Stimulated activated CD4-positive, alpha-beta T cell treated with anti-CD3 and anti-CD28 coated beads, Interleukin-12 subunit alpha, Interleukin-12 subunit beta, amount 100 ng/mL, for 48 hours (primary cell): ENCODE measurements at places on chromosomes 6 and 20.

DNA sequence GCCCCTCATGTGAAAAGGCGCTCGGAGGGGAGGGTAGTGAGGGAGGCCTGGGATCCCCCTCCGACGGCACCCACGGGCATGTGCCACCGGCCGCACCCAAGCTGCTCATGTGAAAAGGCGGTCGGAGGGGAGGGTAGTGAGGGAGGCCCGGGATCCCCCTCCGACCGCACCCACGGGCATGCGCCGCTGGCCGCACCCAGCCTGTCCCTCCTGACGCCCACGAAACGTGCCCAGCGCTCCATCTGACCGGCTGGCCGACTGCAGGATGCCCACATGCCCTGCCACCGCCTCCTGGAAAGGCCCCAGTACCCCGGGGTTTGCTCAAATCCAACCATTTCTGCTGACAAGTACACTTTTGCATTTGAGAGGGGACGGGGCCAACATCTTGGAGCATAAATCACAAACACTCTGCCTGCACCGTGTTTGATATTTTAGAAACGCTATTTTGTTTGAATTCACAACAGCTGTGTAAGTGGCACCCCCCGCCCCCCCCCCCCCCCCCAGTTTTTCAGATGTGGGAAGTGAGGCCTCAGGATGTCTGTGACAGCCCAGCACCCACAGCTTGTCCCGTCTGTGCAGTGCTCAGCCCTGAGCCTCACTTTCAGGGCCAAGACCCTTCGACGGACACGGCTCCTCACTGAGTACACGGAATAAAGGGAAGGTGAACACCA, 34.1 kb downstream of the SLC2A4RG start:
- no peak for DNase-seq

DNA sequence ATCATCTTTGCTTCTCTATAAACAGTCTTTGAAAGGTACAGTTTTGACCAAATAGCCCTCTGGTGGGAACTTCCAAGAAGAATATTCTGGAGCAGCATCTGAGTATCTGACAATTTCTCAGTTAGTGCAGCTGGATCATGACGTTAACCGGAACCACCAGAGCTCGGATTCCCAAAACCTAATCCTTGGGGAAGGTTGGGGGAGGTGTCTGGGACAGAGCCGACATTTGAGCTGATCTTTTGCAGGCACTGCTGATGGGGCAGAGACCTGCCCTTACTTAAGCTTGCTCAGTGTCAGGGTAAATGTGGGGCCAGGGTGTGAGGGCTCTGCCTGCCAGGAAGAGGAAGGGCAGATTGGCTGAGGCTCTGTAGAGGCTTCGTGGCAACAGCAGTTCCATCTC, 416.6 kb downstream of the DHX35 start:
- DNase-seq: no peak

GRCh38 chr6:116073765-116074440, 13.2 kb upstream of the FRK start:
- DNase-seq: no peak

DNA sequence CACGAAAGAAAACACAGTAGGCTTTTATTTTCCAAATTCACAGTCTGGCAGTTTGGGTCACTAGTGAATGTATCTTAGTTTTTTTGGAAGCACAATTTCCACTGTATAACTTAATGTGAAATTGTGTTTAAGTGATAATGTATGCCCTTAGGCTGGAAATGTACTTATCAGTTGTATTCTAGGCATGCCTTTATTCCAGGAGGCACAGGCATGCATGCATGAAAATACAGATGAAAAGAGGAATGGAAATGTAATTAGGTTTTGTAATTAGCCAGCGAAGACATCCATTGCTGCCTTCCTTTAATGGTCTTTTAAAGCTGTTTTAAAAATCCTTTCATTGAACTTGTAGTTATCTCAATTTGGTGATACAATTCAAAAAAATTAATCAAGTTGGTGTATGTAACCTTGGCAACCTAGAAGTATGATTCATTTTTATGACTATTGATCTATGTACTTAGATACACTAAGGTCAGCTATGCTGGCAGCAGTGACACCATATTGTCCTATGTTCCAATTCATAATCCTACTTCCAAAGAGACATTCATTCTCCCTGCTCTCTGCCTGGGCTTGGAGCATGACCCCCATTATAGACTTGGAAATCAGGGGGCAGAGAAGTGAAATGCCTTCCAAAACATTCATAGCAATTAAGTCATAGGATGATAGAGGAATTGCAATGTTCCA, 73.1 kb downstream of the SNAP25 start:
- DNase-seq: no peak
